ENCODE measurements at places on chromosomes 6 and 20.

GRCh38 chr20:32123088-32123487 is 13.6 kb downstream of the TM9SF4 start:
- DNase-seq, result no peak

DNA sequence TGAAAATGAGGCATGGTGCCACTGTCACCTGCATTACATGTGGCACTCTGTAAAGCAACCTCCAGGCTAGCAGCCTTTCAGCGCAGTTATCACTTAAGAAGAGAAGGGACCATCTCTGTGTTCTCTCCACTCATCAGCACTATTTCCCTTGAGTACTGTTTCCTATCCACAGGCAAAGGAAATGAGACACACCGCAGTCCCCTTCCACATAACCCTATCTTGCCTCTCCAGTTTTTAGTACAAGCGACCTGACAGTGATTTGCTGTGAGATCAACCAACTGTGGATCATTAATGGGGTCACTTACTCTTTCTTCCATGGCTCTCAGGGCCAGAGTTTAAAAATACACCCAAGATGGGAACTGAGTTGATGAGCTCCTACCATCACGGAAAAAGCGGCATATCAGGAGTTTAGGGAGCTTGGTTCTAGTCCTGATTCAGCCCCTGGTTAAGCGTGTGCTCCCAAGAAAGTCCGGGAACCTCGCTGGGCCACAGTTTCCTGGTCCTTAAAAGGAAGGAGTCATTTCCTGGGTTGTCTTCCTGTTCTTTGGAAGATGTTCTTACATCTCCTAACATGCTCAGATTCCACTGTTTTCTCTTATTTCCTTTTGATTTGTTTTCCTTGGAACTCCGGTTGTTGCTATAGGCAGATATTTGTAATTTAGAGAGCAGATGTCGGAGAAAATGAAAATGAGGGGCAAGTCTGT is 27.3 kb downstream of the PRDM1 start:
- DNase-seq, result no peak

GRCh38 chr20:61440548-61441055 is 188.5 kb downstream of the CDH4 start:
- no peak for DNase-seq

- DNase-seq, result no peak
Measured at GRCh38 chr6:163637524-163637923, 223.0 kb downstream of the QKI start.

DNA sequence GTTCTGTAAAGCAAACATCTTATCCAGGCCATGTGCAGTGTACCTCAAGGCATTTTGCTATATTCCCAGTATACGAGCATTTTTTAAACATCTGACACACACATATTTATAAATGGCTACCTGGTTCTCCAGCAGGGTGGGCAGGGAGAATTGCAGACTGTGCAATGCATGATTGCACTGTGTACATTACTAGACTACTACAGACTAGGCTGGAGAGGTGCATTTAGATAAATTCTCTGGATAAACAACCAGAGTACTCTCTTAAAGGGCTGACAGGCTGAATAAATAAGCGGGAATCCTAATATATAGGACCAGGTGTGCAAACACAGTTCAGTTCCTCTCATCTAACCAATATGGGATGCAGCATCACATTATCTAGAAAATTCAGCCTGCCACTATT is 428.3 kb upstream of the ARID1B start:
- DNase-seq, result no peak

DNA sequence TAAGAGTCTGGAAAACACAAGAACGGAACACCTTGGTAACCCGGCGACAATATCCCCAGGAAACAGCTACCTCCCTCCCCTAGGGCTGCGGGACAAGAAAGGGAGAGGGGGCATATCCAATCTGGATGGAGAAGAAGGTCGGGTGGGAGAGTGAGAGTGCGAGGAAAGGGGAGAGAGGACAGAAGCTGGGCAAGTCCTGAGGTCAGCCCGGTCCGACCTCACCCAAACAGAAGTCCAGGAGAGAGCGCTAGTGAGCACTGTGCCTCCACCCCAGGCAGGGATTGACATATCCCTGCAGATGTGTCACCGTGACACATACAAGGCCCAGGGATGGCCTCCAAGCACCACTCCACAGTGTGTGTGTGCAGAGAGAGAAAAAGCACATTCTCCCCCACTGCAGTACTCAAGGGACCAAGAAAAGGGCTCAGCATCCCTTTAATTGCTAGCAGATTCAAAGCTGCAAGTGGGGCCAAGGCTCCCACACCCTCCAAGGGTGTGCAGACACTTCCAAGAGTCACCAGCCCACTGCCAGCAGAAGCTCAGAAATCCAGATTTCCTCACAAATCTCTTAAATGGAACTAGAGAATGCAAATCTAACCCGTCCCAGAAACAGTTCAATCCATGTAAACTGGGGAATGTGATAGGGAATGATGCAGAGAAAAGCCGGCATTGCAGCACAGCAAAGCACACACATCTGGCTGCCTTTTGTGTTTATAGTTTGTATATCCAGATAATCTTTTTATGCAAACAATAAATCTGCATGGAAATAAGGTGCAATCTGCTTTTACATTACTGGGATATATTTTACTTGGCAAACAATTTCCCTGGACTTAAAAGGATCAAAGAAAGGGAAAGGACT is 3.1 kb downstream of the PXDC1 start:
- no peak for DNase-seq

DNA sequence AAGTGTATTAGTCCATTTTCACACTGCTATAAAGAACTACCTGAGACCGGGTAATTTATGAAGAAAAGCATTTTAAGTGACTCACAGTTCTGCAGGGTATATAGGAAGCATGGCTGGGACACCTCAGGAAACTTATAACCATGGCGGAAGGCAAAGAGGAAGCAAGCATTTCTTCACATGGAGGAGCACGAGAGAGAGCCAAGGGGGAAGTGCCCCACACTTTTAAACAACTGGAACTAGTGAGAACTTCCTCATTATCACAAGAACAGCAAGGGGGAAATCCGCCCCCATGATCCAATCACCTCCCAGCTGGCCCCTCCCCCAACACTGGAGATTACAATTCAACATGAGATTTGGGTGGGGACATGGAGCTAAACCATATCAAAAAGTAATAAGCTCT is 28.3 kb upstream of the B3GAT2 start:
- DNase-seq, result no peak

DNA sequence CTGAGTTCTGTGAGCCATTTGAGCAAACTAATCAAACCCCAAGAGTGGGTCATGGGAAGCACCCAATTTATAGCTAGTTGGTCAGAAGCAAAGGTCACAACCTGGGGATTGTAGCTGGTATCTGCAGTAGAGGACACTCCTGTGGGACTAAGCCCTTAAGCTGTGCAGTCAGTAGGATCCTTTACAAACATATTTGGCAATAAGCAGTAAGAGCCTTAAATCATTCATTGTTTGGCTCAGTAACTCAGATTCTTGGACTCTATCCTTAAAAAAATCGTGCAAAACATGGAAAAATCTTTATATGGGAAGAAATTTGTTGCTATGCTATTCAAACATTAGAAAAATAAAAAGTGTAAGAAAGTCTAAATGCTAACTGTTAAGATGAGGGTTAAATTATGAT is 29.9 kb downstream of the FRK start:
- no peak for DNase-seq

GRCh38 chr20:47144463-47144862 is 212.0 kb downstream of the ZMYND8 start:
- no peak for DNase-seq

- DNase-seq, result no peak
Measured at GRCh38 chr6:125132058-125132457, 21.5 kb upstream of the TPD52L1 start.

DNA sequence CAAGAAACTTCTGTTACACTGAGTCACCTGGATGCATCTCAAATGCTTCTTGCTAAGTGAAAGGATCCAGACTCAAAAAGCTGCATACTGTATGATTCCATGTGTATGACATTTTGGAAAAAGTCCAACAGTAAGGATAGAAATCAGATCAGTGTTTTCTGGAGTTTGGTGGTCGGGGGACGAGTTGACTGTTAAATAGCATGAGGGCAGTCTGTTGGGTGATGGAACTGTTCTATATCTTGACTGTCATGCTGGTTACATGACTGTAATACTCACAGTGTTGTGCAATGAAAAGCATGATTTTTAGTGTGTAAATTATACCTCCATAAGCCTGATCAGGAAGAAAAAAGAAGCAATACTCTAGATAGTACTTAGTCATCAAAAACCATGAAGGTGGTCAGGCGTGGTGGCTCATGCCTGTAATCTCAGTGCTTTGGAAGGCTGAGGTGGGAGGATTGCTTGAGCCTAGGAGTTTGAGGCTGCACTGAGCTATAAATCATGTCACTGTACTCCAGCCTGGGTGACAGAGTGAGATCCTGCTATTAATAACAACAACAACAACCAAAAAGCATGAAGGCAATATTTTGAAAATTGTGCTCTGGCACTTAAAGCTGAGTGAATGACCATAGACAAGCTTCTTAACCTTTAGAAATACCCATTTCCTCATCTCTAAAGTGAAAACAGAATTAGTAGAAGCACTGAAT is 30.5 kb upstream of the SASH1 start:
- no peak for DNase-seq

GRCh38 chr6:31170987-31171671 is 647 bp upstream of the POU5F1 start:
- no peak for DNase-seq

- DNase-seq, result no peak
Measured at GRCh38 chr6:143419526-143419925, 31.0 kb downstream of the ADAT2 start.

DNA sequence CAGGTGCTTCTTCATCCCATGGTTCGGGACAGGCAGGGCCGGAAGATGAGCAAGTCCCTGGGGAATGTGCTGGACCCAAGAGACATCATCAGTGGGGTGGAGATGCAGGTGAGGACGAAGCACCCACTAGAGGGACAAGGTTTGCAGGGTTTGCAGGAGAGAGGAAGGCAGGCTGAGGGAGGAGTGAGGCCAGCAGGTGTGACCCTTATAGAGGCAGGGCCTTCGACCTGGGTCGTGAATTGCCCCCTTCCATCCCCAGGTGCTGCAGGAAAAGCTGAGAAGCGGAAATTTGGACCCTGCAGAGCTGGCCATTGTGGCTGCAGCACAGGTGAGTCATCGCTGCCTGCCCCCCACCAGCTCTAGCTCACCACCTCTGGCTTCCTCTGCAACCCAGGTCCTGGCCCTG is 8.4 kb downstream of the VARS2 start:
- no peak for DNase-seq

DNA sequence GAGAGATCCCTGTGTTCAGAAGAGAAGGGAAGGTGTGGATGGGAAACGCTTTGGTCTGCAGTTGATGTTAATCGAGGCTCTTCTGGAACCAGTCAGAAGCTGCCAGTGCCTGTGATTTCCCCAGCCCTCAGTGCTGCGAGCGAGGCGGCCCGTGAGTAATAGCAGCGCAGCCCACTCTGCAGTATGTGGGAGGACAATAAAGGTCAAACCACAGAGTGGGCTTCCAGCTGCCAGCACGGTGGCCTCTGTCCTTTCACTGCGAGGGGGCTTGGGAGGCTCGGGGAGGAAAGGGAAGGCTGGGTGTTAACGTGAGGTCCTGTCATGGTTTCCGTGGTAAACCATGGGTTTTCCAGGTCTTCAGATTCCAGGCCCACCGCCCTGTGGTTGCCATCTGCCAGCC is 32.3 kb upstream of the TAGAP start:
- peak; percentile 23 for DNase-seq

DNA sequence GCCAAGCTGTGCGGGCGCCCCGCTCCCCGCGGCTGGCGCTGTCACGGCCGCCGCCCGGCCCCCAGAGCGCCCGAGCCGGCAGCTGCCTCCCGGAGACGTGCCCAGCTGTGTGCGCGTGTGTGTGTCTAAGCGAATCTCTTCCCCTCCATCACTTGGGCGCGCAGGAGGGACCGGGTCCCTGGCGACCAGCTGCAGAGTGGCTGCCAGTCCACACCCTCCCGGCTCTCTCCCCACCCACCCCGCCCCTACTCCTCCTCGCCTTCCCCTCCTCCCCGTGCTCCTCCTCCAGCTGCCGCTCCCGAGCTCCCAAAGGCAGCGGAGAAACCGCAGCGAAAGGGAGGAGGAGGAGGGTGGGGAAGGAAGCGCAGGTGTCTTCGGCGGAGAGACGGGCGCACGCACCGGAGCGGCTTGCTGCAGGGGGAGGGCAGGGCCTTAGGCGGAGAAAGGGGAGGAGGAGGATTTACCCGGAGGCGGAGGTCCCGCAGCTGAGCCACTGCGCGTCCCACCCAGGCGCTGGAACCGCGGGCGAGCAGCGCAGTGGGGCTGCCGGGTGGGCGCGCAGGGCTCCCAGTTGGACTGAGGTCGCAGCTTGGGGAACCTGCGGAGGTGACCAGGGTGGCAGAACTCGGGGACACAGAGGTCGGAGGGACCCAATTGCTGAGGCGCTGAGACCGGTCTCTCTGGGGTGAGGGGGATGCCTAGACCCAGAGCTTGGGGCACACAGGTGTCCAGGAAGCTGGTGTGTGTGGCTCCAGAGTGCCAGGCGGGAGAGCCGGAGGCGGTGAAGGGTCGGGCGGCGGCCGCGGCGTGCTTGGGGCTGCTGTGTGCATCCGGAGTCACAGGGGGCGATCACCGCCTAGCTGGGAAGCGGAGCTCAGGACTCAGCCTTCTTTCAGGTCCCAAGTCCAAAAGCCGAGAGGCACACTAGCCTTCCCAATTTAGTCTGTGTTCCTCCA is at the start of gene HS3ST5:
HS3ST5 (minus strand) TSS at position 198 of the 956 bp plus-strand sequence. CDS start 280,178 bp downstream, outside the sequence.
- no peak for DNase-seq

- DNase-seq, result no peak
Measured at GRCh38 chr6:125550892-125551291, 198.5 kb upstream of the HEY2 start.

DNA sequence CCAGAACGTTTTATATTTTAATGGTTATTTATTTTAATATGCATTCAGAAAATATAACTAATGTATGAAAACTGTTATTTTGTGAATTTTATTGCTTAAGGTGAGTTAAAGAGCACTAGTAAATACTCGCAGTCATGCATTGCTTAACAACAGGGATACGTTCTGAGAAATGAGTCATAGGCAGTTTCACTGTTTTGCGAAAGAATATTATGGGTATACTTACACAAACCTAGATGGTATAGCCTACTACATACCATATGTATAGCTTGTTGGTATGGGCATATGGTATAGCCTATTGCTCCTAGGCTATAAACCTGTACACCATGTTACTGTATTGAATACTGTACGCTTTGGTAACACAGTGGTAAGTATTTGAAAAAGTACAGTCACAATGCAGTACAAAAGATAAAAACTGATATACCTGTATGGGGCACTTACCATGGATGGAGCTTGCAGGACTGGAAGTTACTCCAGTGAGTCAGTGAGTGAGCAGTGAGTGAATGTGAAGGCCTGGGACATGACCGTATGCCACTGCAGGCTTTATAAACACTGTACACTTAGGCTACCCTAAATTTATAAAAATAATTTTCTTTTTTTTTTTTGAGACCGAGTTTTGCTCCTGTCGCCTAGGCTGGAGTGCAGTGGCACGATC is 38.5 kb downstream of the ARFGEF2 start:
- DNase-seq, result no peak

- DNase-seq, result no peak
Measured at GRCh38 chr6:42347456-42347855, 104.3 kb downstream of the TRERF1 start.

GRCh38 chr6:127918506-127919427 is 17.9 kb upstream of the THEMIS start:
- no peak for DNase-seq

DNA sequence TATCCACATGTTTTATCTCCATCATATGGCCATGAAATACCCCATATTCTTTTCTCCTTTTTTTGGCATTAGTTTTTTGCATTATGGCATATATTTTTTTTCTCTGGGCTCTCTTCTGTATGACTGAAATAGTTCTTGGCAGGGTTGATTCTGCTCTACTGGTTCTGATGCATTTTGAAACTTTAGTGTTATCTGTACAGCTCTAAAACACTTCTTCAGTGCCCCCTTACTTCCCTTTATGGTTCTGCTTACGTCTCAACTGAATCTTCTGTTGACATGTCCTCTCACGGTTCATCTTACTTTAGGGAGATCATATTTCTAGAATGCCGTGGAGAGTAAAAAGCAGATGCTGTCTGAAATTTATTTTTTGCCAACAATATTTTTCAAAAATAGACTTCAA is 23.2 kb upstream of the TXNDC5 start:
- no peak for DNase-seq
